ENCODE measurements at places on chromosomes 11 and 22.

DNA sequence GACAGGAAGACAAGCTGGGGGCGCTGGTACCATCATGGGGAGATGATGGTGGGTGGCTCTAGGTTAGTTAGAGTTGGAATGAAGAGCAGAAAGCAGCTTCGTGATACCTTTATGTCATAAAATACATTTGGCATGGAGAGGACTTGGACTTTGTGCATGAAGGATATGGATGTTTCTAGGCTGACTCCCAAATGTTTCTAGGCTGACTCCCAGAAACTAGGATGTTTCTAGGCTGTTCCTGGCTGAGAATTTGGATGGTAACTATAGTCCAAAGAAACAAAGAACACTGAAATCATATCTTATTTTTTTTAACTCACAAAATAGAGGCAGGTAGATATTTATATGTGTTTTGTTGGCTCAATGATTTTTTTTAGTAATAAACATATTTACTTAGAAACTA lies 89.4 kb upstream of the VPREB1 start:
- no peak for DNase-seq

- DNase-seq: no peak
These were observed 110.2 kb downstream of the ANO3 start for GRCh38 chr11:26442131-26442530.

- no peak for DNase-seq
These were observed 175.2 kb downstream of the WNT11 start for GRCh38 chr11:76030968-76031590.

- no peak for DNase-seq
These were observed 53.1 kb upstream of the TSPAN18 start for GRCh38 chr11:44673688-44674087.

DNA sequence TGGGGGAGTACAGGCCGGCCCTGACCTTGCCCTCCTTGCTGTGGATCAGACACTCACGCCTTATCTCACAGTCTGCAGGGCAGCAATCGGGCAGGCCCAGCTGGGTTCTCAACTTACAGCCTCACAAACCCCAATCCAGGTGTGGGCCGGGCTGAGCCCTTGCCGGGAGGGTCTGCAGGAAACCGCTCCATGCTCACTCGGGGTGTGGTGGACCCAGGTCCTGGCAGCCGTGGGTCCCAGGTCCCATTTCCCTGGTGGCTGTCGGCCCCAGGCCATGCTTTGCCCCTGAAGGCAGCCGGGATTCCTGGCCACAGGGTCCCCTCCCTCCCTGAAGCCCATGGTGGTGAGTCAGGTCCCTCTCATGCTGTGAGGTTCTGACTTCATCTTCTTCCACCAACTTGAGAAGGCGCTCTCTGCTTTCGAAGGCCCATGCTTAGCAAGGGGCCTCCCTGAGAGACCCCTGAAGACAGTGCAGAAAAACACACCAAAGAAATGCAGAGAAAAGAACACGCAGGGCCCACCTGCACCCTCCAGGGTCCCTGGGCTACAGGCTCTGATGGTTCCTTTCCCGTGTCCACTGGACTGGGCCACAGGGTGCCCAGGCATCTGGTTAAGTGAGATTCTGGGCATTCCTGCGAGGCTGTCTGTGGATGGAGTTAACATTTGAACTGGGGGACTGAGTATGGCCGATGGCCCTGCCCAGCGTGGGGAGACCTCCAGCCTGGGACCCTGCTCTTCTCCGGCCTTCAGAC lies 588.2 kb downstream of the BRD1 start:
- no peak for DNase-seq

DNA sequence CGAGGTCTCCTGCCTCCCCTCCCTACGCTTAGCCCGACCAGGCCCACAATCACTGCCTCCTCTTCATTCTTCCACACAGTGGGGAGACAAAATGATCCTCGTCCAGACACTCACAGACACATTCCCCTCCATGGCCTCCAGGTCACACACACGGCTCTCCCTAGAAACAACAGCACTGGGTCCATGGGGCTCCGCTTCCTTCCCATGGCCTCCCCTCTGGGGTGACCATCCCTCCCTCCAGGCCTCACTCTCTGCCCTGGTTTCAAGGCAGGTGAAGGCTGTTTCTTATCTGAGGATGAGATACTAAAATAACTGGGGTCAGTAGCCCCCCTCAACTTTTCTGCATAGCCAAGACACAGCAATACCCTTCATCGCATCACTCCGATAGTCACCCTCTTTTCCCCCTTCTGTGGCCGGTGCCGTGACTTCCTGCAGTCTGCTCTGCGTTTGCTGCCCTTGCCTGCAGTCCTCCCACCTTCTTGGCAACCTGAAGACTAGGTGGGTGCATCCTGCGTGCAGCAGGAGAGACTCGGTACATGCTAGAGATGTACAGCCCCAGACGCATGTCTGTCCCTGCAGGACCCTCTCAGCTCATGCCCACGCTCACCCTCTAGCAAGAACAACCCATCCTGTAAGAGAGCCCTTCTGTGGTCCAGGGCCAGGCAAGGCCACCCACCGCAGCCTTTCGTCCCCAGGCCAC lies 55.8 kb downstream of the CD6 start:
- no peak for DNase-seq

- no peak for DNase-seq
These were observed 267.8 kb downstream of the TBC1D22A start for GRCh38 chr22:47030143-47030661.

GRCh38 chr11:96082002-96082899 lies 158.3 kb upstream of the MTMR2 start:
- DNase-seq: no peak

DNA sequence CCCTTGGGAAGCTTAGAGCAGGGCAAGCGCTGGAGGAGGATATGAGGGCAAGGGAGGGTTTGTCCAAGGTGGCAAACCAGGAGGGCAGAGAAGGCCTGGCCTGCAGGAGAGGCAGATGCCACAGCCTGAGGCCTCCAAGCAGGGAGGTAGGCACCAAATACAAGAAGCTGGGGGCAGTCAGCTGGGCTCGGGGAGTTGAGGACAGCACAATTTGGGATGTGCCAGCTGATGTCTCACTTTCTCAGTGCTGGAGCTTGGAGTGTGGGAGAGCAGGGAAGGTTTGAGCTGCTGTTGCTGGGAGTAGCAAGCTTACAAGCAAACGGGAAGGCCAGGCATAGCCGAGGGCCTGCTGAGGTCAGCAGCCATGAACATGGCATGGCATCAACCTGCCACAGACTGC lies 4.0 kb downstream of the ZDHHC24 start:
- no peak for DNase-seq

DNA sequence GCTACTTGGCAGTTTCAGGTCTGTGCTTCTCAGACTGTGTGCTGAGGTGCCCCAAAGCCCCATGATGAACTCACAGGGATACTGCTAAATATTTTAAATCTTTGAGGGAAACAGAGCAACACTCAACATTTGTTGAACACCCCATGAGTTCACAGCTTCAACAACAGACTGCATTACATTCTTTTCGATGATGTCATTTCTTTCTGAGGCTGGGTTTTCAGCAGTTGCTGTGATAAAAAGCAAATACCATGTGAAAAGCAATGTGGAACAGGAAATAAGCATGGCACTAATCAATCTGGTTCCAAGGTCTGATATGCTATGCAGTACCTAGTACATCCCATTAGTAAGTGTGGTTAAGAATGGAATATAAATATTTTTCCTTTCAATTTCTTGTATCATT lies 82.7 kb downstream of the RPL27A start:
- DNase-seq: no peak

DNA sequence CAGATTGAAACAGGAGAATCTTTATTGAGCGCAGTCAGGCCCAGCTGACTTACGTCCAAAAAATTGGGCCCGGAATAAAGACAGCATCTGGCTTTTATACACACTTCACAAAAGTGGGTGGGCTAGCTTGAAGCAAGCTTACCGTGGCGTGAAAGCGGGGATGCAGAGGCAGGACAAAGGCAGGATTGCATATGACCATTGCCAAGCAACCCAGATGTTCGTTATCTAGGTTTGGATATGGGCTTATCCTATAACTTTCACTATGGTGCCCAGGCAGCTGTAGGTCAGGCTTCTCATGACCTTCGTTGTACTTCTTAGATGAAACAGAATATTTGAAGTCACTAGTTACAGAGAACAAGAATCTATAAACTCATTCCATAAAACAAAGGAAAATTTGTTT lies 1575.6 kb upstream of the RAG2 start:
- no peak for DNase-seq

- DNase-seq: no peak
These were observed 107.2 kb downstream of the TSPAN18 start for GRCh38 chr11:44833877-44834452.

- no peak for DNase-seq
These were observed 212.7 kb upstream of the NTM start for GRCh38 chr11:131157678-131158077.

DNA sequence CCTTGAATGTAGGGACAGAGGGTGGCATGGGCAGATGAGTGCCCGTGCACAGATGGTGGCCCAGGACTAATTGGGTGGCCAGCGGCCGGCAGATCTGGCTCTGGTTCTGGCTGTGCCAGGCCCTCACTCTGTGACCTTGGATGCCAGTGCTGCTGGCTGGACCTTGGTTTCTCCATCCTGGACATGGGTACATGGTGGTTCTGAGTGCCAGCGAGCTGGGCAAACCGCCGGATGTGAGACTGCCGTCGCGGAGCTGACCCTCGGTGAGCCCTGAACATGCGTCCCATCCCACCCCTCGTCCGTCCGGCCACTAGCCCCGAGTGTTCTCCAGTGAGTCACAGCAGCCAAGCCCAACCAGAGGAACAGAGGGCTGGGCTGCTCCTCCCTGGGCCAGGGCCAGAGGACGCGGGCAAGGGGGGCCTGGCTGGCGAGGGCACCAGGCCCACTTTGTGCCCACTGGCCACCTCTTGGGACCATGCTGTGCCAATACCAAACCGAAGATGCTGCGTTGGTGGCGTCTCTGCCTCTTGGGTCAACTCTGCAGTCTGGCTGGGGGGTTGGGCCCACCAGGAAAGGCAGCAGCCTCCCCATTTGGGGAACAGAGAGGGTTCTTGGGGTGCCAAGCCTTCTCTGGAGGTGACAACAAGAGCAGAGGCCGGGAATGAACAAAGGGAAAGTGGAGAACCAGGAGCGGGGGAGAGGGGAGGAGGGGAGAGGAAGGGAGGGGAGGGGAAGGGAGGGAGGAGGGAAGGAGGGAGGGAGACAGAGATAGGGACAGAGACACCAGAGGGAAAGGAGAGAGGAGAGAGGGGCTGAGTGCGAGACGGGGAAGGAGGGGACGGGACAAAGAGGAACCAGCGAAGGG lies 10.7 kb downstream of the LSP1 start:
- no peak for DNase-seq

- no peak for DNase-seq
These were observed 123.0 kb downstream of the TRIM44 start for GRCh38 chr11:35785287-35786167.

GRCh38 chr11:6705905-6706535 lies 22.9 kb upstream of the MRPL17 start:
- DNase-seq: no peak

DNA sequence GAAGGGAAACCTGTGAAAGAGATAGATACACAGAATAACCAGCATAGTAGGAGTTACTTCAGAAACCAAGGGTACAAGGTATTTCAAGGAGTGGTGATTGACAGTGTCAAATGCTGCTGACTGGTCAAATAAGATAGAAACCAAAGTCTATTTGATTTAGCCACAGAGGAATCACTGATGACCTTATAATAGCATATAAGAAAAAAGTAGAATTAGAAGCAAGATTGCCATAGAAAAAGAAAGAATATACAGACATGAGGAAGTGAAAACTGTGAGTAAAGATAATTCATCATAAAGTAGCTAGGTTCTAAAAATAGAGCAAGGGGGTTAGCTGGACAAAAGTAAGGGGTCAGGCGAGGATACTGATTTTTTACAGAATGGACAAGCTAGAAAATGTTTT lies 14.2 kb downstream of the ZBTB44 start:
- no peak for DNase-seq

DNA sequence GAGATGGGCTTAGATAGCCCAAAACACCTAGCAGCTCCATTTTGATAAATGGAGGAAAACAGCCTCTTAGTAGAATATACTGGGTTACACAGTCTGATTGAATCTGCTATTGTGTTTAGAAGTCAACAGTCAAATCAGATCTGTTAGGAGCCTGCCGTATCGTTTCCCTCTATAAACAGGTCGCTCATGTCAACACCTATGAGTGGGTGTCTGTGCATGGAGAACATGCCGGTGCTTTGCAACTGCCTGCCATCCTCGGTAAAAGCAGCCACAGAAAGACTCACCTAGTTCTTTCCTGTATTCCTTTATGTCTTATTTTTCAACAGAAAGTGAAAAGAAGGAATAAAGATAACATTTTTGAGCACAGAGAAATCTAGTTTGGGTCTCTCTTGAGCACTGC lies 99.4 kb downstream of the ETS1 start:
- no peak for DNase-seq

DNA sequence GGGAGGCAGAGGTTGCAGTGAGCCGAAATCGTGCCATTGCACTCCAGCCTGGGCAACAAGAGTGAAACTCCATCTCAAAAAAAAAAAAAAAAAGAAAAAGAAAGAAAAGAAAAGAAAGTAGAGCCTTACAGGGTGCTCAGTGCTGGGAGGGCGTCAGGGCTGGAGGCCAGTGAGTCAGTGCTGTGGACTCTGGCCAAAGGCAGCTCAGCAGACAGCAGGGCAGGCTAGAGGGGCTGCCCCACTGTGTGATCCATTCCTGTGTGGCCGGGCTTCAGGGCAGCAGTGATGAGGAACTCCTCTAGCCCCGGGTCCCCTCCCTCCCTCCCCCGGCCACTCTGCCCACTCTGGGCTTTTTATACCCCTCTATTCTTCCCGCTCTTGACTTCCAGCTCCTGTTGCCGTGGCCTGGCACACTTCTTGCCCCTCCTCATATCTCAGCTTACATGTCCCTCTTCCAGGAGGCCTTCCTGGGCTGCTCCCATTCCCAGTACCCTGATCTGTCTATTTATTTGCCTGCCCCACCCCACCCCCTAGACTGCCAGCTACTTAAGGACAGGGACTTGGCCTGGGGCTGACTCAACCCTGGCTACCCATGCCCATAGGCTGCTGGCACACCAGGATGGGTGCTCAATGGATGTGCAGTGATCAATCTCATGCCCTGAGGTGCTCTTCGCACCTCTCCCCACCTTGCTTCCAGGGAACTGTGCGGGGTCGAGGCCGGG lies 10.1 kb downstream of the SYT12 start:
- no peak for DNase-seq

DNA sequence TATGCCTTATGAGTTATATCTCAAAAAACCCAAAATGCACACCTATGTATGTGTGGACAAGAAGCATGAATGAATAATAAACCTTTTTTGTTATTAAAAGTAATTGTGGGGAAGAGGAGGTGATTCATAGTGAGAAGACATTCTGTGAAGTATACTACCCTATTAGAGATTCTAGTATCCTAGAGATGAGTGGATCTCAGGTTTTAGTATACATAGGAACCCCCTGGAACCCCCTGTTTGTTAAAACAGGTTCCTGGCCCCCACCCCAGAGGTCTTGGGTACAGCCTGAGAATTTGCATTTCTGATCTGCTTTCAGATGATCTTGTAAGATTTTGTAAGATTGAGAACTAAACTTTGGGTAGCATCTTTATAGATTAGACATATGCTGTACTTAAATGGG lies 17.5 kb downstream of the NUCB2 start:
- no peak for DNase-seq

GRCh38 chr11:132704781-132705375 lies 827.4 kb downstream of the OPCML start:
- no peak for DNase-seq

GRCh38 chr11:65121447-65121864 lies 478 bp downstream of the FAU start:
- no peak for DNase-seq

- DNase-seq: no peak
These were observed 544.4 kb downstream of the MIAT start for GRCh38 chr22:27201741-27202140.
